ENCODE measurements at places on chromosomes 2 and 18.

GRCh38 chr18:57585855-57586250, 649 bp downstream of the FECH start:
- DNase-seq: no peak

DNA sequence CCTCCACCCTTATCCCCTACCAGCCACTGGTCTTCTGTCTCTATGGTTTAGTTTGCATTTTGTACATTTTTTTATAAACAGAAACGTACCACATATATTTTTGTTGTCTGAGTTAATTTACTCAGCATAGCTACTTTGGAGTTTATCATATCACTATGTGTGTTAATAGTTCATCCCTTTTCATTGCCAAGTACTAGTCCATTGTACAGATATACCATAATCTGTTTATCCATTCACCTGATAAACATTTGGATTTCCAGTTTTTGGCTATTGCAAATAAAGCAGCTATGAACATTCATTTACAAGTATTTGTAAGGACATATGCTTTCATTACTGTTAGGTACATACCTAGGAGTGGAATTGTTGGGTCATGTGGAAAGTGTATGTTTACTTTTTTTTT, 123.6 kb downstream of the RHBDD1 start:
- no peak for DNase-seq

- DNase-seq: no peak
These were observed 48.9 kb upstream of the SPP2 start for GRCh38 chr2:234001380-234002160.

GRCh38 chr2:216967889-216968288, 108.0 kb upstream of the TNP1 start:
- DNase-seq: no peak

- no peak for DNase-seq
These were observed 86.4 kb upstream of the SLC35G4 start for GRCh38 chr18:11522992-11523391.

- DNase-seq: no peak
These were observed 60.1 kb upstream of the ROCK2 start for GRCh38 chr2:11404376-11405073.

DNA sequence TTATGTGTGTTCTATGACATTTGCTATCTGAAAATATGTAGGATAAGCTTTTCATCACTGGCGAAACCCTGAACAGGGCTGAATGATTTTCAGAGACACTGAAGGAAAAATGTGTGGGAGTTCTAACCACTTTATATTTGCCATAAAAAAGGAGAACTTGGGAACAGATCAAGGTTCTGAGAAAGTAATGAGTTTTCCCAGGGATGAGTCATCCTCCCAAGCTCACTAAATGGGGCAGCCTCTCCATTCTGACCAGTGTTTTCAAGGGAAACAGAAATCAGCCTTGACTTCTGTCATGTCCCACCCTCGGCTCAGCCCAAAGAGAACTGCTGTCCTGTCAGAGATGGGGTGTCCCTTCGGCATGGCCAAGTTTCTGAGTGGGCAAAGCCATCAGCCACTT, 2109.8 kb upstream of the CELF4 start:
- DNase-seq: no peak

All from T1000 (cell line).